ENCODE measurements at places on chromosomes 11 and 22.
A peak's percentile ranks its signal among the peaks of the same experiment; 100 is the strongest.

DNA sequence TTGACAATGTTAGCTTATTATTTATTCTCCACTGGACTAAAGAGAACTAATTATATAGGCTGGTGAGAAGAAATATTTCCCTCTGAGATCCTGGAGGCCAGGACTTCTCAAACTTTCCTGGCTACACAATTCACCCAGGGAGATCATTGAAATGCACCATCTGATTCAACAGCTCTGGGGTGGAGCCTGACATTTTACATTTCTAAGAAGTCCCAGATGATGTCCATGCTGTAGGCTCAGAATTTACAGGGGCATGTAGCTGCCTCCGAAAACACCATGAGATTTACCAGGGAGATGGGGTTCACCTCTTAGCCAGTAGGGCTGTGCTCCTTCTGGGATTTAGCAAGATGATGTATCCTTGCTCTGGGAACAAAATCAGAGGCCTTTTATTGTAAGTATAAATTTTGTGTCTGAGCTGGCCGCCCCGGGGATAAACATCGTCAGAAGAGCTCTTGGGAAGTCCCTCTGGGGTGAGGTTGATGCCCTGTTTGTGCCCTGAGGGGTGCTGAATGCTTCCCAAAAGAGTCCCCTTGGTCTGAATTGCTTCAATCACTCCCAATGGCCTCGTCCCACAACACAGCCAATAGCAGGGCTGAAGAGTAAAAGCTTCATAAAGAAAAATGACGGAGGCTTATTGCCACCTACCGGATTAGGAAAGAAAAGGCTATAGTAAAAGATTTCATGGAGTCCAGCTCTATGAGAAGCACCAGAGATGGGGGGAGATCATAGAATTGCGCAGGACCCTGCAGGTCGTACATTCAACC is 33.4 kb upstream of the API5 start:
- no peak for DNase-seq

- DNase-seq, result no peak
These were observed 13.4 kb upstream of the ST14 start for GRCh38 chr11:130145975-130146776.

GRCh38 chr11:23320131-23320530 is 459.9 kb upstream of the CCDC179 start:
- no peak for DNase-seq

- DNase-seq, result no peak
These were observed 22.5 kb downstream of the RELT start for GRCh38 chr11:73398721-73399120.

GRCh38 chr11:37072538-37073055 is 474.6 kb upstream of the RAG2 start:
- DNase-seq, result no peak

DNA sequence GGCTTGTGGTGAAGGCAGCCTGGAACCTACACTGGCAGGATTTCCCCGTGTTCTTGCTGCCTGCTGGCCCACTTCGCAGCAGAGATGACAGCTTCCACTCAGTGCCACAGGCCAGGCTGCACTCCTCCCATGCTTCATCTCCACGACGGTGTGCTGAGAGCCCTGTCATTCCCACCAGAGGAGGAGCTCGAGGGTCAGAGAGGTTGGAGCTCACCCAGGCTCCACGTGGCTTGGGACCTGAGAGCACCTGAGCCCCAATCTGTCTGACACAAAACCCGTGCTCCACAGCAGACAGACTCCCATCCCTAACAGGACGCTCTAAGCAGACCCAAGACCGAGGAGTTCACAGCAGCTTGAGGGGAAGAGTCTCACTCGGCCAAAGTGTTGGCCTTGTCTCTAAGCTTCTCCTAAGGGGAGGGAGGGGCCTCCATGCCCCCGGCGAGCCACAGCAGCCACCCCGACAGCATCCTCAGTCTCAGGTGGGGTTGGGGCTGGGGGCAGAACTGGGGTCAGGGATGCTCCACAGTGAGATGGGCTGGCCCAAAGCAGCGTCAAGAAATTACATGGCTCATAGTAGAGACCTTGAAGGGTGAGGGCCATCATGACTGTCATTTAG is 10.7 kb downstream of the LRFN4 start:
- DNase-seq, result no peak

DNA sequence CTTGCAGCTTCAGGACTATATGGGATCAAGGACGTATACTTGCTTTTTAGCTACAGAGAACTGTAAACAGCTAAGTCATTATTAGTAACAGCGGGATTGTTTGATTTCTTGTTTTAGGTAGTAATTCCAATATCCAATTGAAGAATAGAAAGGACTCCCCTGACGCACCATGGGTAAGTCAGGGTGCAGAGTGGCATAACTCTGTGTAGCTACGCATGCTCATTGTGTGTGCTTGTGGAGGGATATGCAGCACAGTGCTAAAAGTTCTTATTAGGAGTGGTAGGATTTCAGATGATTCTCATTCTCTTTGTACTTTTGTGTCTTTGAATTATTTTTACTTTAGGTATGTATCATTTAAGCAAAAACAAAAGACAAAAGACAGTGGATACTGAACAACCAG is 7.7 kb upstream of the PEX26 start:
- DNase-seq, result no peak

DNA sequence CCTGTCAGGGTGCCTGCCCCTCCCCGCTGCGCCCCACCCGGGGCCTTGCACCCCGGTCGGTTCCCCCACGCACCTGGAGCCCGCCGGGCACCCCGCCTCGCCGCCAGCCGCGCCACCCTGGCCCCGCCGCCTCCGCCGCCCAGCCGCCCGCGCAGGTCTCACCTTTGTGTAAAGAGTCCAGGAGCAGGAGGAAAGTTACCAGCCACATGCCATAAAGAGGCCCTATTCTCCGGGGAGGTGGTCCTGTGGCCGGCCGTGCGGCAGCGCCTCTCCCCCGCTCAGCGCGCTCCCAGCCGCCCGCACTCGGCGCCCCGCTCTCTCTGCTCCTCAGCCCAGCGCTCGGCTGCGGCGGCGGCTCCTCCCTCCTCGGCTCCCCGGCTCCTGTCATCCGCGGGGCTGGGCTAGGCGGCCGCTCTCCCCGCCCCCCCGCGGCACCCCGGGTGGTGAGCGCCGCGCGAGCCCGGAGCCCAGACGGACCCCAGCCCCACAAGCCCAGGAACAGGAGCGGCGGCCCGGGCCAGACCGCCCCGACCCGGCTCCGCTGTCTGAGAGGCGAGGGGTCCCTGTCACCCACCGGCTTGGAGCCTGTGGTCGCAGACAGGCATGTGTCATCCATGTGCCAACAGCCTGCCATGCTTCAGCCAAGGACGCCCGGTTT is at the start of gene DSCAML1:
Gene DSCAML1 (minus strand): TSS at position 345 of the 658 bp plus-strand sequence. CDS start 137 bp downstream, at position 208.
- no peak for DNase-seq

- no peak for DNase-seq
These were observed 11.9 kb downstream of the CTR9 start for GRCh38 chr11:10762913-10763421.

DNA sequence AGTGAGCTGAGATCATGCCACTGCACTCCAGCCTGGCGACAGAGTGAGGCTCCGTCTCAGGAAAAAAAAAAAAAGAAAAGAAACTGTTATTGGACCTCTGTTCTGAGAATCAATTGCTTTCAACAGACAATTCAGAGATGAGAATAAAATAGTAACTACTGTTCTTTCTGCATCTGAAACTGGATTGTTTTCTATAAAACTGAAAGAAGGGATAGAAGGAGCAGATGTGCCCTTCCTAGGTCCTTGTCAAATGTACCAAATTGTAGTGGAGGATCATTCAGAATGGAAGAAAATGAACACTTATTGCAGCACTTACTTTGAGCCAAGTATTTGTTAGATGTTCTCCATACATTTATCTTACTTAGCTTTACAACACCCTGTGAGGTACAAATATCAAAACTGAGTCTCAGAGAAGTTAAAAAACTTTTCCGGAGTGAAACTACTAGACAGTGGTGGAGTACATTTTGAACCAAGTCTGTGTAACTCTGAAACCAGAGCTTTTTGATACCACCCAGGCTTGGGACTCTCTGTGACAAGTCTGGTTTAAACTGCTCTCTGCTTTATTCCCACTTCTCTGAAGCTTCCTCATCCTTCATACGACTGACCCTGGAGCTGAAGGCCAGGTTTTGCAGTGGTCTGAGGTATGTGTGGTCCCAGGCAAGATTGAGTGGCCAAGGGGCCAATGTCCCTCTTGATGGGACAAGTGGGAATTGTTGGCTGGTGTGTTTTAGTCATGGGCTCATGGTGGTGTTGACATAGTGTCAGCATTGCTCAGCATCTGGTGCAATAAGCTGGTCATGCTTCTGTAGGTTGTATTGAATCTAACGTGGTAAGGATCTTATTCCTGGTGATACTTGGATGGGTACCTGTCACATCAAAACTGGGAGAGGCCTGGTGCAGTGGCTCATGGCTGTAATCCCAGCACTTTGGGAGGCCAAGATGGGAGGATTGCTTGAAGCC is 48.2 kb upstream of the CCDC134 start:
- no peak for DNase-seq

GRCh38 chr11:86672007-86672621 is at the start of gene ME3:
TSS of gene ME3 (minus strand) at chr11:86672616.
- DNase-seq, result peak; percentile 50

All from stimulated activated CD4-positive, alpha-beta T cell treated with anti-CD3 and anti-CD28 coated beads, Interleukin-1b, Interleukin-23, amount 100 ng/mL, for 4 hours (primary cell).